ENCODE measurements at places on chromosomes 16 and 17.

DNA sequence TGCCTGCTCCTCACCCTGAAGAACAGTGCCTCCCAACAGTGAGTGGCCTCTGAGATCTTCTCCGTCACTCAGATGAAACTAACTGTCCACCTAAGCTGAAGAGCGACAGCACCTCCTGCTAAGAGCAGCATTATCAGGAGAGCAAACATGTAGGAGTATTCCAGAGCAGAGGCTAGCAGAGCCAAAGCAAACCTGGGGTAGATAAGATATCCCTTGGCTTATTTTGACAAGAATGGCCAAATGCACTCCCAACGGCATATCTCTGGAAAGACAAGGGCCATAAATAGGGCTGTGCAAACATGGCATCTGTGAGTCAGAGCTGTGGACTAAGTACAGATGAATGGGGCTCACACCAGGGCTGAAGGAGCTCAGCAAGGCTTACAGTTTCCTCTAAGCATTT is 96.3 kb downstream of the NDEL1 start:
- no peak for DNase-seq

DNA sequence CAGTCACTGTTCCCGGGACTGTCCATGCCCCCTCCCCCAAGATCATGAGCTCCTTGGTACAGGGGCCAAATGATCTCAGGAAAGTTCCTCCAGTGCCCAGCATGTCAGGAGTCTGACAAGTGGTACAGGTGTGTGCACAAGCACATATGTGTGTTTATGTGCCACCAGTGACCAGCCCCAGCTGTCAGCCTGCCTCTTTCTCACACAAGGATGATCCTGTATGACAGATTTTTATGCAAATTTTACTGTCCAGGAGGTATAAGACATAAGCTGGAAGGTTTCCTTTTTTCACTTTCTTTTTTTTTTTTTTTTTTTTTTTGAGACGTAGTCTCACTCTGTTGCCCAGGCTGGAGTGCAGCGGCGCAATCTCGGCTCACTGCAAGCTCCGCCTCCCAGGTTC is 31.4 kb upstream of the GFOD2 start:
- DNase-seq: no peak

DNA sequence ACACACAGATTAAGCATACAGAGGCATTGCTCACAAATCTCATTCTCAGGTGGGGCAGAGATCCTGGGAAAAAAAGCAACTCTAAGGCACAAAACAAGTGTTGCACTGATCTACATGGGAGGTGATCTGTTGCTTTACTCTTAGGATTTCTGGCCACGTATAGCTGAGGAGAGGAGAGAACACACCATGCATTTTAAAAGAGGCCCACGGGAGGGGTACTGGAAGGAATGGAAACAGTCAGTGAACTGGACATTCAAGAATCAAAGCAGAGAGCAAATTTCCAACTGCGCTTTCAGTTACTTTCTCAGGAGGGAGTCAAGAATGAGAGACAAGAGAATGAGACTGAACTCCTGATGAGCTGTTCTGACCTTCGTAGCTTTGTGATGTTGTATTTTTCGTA is 1105.9 kb downstream of the CDH8 start:
- DNase-seq: no peak

- DNase-seq: no peak
Observed at GRCh38 chr16:28585674-28586073, 11.2 kb downstream of the SULT1A2 start.

DNA sequence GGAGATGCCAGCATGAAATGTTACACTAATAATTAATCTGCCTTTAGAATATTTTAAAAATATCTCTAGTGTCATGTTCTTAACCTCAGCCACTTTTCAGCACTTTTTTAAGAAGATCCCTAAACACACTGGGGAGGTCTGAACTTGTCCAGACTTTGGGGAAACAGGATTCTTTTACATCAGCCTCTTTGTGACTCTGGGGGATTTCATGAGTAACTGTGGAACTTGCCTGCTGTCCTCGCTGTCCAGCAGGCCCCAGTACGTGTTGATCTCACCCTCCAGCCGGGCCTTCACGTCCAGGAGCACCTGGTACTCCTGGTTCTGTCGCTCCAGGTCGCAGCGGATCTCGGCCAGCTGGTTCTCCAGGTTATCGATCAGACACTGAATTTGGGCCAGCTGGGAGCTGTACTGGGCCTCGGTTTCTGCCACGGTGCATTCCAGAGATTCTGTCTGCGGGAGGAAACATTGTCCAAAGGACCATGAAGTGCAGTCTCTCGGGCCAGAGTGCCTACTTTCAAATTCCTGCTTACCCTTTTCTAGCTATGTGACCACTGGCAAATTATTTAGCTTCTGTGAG is 5.5 kb downstream of the KRT40 start:
- DNase-seq: no peak
